ENCODE measurements at places on chromosomes 16 and 17.

DNA sequence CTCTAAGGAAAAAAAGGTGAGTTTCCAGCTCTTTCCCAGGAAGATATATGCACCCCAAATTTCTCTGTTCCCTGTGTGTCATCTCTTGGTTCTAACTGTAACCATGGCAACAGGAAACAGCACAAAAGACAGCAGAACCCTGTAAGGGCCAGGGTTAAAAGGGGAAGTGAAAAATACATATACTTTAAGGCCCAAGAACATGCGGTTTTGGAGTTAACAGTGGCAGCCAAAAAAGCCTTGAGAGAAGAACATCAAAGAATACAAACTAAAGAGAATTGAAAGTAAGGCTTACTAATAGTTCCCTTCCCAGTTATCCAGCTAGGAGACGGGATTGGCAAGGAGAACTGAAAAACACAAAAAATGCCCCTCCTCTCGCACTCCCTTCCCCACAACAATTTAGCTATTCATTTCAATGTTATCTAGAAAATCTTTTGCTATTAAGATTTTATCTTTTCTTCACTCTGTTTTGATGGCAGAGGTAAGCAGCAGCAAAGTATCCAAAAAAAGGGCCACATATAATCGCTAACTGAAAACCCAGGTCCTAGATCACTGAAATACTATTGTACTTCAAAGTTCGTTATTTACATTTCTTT lies 1.5 kb downstream of the SPOP start:
- no peak for DNase-seq

GRCh38 chr17:79977708-79978547 lies 57.7 kb downstream of the TBC1D16 start:
- no peak for DNase-seq

DNA sequence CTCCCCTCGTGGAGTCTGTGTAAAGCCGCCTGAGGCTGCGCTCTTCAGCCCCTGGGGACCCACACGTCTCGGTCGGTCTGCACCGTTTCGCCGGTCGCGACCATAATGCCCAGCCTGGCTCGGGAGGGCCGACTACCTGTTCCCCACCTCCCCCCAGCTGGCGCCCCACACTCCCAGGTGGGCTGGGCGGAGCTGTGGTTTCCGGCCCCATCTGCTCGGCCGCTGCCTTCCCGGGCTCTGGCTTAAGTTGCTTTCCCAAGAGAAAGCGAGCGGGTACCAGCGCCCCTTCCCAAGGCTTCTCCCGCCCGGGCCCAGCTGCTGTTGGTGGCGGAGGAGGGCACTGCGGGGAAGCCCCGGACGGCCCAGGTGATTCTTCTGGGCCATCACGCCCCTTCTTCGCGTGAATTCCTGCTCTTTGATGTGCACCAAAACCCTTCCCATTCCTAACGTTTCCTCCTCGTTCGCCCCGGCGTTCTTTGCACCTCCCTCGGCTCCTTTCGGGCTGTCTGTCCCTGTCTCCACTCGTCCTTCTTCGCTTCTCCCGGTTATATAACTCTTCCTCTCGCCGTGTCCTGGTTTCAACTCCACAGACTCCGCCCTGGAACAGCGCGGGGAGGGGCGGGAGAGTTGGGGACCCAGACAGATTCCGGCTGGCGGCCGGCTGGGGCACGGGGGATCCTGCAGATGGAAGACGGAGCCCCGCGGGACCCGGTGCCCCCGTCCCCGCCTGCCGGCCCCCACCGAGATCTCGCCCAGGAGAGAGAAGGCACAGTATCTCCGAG lies 2.0 kb downstream of the KDM6B start:
- no peak for DNase-seq

DNA sequence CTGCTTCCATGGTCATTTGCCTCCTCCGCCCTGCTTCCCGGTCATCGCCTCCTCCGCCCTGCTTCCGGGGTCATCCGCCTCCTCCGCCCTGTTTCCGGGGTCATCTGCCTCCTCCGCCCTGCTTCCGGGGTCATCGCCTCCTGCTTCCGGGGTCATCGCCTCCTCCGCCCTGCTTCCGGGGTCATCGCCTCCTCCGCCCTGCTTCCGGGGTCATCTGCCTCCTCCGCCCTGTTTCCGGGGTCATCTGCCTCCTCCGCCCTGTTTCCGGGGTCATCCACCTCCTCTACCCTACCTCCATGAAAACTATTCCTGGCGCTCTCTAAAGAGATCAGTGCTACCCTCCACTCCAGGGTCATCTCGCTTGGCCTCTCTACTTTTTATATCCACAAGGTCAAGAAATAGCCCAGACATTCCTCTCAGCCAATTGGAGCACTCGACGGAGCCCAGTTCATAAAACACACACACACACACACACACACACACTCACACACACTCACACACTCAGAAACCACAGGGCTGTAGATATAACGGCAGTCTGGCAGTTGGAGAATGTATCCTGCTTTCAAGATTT lies 44.8 kb downstream of the TRARG1 start:
- peak; percentile 41 for DNase-seq

DNA sequence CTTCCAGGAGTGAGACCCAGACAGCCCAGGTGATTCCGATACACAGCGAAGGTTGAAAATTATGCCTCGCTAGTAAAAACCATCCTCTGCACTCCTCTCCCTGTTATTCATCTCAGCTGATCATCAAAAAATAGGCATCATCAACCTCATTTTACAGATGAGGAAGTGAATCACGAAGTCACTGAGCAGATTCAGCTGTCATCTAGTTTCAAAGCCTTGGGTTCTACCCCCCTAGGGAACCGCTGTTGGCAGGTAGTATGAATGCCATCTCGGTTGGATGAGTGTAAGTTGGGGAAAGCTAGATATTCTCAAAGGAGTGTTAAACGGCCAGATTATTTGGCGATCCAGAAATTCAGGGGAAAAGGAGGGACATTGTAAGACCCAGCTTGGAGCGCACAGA lies 2.0 kb downstream of the CRYM start:
- DNase-seq, result no peak

Data from HuH-7.5 (cell line).